ENCODE measurements at places on chromosomes 6 and 20.

DNA sequence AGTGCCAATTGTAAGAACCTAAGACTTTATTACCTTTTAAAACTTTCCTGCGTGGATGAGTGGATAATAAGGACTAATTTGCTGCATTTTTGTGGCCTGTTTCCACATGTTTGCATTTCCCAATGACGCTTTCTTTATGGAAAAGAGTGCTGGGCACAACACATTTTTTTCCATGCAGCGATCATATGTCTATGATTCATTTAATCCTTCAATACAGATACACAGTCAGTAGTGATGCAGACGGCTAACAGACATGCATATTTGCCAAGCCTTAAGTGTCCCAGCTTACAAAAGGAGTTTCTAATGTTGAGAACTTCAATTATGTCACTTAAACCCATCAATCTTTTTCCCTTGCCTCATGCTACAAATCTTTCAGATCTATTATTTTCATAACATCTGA is 239.8 kb upstream of the PREP start:
- no peak for DNase-seq

GRCh38 chr20:32009564-32009963 is 674 bp upstream of the CCM2L start:
- DNase-seq: no peak

DNA sequence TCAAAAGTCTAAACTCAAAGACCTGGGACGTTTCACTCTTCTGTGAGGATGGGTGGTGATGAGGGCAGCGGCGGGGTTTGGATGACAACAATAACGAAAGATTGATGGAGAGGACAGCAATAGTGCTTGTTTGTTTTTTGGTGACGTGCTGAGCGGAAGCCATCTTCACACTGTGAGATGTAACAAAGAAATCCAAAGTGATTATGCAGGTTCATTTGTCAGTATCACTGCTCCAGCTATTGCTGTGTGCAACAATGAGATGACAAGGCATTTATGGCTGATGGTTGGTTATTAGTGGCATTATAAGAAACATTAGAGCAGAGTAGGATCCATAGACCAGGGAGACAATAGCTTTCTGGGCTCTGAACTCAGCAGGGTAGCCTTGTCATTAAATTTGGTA is 306.7 kb downstream of the RNF144B start:
- no peak for DNase-seq

- DNase-seq: no peak
Observed at GRCh38 chr6:13538084-13538483, 36.3 kb upstream of the SIRT5 start.

DNA sequence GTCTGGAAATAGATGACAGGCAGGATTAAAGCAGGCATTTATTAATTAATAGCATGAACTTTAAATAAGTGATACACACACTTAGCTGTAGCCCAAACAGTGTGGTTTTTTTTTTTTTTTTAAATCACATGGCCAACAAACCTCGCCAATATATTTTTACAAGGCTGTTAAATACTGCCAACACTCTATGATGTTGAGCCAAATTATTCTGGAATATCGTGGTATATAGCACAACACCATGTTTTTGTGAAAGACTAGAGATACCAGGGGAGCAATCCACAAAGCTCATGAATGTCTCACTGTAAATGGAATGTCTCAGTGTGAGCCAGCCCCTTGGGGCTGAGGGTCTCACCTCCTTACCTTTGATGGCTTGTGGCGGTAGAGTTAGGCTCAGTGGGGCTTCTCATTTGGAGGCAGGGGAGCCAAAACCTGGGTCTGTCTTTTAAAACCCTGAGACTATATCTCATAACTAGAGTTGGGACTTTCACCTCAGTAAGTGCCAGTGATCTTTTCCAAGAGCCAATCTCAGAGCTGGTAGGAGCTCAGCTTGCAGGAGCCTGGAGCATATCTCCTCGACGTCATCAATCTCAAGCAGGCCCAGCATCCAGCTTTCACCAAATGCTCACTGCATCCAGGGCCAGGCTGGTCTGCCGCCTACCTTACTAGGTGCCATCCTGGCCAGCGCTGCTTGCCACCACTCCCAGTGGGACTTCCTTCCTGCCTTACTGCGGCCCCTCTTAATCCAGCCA is 78.5 kb upstream of the FAM184A start:
- no peak for DNase-seq

GRCh38 chr6:37115236-37115895 is 54.6 kb upstream of the PIM1 start:
- DNase-seq: no peak

DNA sequence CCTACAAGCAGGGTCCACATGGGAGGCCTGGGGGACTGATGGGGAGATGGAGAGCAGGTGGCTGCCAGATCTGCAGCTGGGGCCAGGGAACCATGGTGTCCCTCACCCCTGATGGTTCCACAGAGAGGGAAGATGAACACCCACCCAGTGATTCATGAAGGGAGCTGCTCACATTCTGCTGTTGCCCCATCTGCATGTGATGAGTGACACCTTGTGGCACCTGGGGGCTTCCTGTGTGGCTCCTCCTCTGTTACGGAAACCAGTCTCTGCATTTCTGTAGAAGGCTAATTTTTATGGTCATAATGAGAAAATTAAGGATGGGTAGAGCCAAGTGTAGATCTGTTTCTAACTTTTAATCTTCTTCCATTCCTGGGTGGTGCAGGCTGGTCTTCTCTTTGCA is 217.1 kb downstream of the SMOC2 start:
- DNase-seq: no peak

DNA sequence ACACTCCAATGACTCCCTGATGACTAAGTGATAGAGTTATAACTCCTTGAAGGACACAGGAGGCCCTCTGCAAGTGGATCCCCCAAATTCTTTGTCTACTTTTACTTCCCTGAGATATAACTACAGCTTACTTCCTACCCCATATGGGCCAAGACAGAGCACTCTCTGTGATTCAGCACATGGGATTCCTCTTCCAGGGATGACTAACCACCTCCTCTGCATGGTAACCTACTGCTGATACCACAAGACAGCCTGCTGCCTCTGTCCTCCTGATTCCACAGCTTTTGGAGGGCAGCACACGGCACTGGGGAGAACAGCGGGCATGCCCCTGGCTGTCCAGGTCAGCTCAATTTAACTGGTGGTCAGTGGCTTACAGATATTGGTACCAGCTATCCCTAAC is 675.7 kb upstream of the AGPAT4 start:
- DNase-seq: no peak

All from activated T-cell treated with anti-CD3 and anti-CD28 coated beads for 1 hour (primary cell).